ENCODE measurements at places on chromosomes 2 and 18. TPM values are rescaled to one million over a fixed set of nuclear protein-coding genes. Genes with fewer than 3 reads are reported as not detected.

CYRIA gene
- 2.8 TPM for total RNA-seq

DNA sequence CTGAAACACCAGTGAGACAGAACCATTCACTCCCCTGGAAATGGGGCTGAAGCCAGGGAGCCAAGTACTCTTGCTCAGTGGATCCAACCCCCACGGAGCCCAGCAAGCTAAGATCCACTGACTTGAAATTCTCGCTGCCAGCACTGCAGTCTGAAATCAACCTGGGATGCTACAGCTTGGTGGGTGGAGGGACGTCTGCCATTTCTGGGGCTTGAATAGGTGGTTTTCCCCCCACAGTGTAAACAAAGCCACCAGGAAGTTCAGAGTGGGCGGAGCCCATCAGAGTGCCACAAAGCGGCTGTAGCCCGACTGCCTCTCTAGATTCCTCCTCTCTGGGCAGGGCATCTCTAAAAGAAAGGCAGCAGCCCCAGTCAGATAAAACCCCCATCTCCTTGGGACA, 292.8 kb downstream of the LNPK start:
- H3K27ac ChIP-seq: no peak overlapping the region
- H3K4me1 ChIP-seq: no peaks in the 10 kb centered on the region
- no peaks in the 10 kb centered on the region for H3K27me3 ChIP-seq
- H3K36me3 ChIP-seq: no peaks in the 10 kb centered on the region
- no peak overlapping the region for H3K4me3 ChIP-seq

STRADB gene
- total RNA-seq: 15.7 TPM

DNA sequence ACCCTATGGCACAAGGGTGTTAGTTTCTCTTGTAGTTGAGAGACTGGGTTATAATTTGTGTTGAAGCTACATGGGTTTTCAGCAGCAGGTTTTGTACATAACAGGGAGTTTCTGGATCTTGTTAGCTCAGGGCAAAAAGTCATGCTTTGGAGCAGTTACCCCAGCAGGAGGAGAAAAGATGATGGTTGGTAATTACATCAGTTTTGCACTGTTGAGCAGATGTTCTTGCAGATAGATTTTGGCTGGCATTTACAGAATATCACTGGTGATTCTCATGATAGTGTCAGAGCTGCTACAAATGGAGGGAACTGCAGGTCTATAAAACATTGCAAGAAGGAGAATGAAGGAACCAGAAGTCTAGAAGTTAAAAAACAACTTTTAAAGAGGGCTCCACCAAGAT, 215.2 kb upstream of the ATP5MC3 start:
- no peaks in the 10 kb centered on the region for H3K27me3 ChIP-seq
- no peak overlapping the region for H3K27ac ChIP-seq
- no peaks in the 10 kb centered on the region for H3K36me3 ChIP-seq
- DNase-seq: no peak
- H3K4me1 ChIP-seq: no peaks in the 10 kb centered on the region
